ENCODE measurements at places on chromosomes 2 and 18. TPM values are rescaled to one million over a fixed set of nuclear protein-coding genes. Genes with fewer than 3 reads are reported as not detected.

GRCh38 chr18:79502782-79503181, 107.1 kb downstream of the NFATC1 start:
- no peak for DNase-seq

- peak; percentile 42 for DNase-seq
Measured at GRCh38 chr2:230757476-230757875, 44.8 kb downstream of the CAB39 start.

- peak; percentile 17 for DNase-seq
Measured at GRCh38 chr18:72086421-72086820, 457.7 kb downstream of the CBLN2 start.

DNA sequence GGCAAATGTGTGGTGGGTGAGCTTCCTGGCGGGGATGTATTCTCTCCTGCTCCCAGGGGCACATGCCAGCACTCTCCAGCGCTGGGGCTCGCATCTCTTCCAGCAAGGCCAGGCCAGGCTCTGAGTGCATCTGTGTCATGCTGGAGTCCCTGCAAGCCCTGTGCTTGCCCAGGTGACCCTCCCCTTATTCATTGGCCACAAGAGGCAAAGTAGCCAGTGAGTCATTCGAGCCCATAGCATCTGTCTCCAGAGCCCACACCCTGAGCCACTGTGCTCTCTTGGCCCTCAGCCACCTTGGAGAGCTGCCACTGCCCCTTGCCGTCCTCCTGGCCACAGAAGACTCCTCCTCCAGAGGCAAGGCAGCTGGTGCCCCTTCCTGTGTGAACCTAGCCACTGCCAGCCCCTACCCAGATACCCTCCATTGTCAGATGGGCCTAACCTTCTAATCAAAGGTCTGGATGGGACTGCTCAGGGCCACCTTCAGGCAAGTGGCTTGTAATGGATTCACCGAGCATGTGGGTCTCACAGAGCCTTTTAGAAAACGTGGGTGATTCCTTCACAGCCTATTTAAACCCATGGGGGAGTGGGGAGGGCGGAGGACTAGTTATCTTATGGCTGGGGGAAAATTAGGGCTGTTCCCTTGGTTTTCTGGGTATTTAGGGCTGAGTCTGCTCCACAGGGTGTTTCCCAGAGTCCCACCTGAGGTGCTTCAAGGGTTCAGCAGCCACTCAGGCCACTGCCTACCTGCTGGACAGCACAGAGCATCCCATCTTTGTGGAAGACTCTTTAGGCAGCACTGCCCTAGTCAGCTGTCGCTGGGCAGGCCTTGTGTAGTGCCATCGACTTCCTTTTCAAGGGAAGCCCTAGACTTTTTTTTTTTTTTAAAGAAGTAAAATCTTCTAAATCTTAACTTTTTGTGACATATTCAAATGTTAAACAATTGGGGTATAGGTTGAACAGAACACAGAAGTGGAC, 137.4 kb downstream of the ACOXL start:
- peak; percentile 49 for DNase-seq

The STK16 gene
- 17.2 TPM for polyA plus RNA-seq

- DNase-seq: peak; percentile 15
Measured at GRCh38 chr2:106531676-106532214, 44.6 kb downstream of the CD8B2 start.

- DNase-seq: no peak
Measured at GRCh38 chr18:76376225-76376624, 118.8 kb downstream of the ZNF516 start.

The ASPRV1 gene
- 2.9 TPM for polyA plus RNA-seq

GRCh38 chr2:229665158-229665557, 49.2 kb downstream of the DNER start:
- no peak for DNase-seq

- peak; percentile 91 for DNase-seq
Measured at GRCh38 chr18:13500869-13501542, 225.4 kb downstream of the FAM210A start.

GRCh38 chr2:231957913-231958763, 3.4 kb upstream of the DIS3L2 start:
- DNase-seq: no peak

GRCh38 chr18:39031647-39032046, 1466.0 kb upstream of the CELF4 start:
- no peak for DNase-seq

Data from muscle of leg (tissue), 16 donors.